ENCODE measurements at places on chromosomes 16 and 17.
A peak's percentile ranks its signal among the peaks of the same experiment; 100 is the strongest.

- DNase-seq, result peak; percentile 86
These were observed 106.3 kb downstream of the SEC14L1 start for GRCh38 chr17:77247048-77247541.

DNA sequence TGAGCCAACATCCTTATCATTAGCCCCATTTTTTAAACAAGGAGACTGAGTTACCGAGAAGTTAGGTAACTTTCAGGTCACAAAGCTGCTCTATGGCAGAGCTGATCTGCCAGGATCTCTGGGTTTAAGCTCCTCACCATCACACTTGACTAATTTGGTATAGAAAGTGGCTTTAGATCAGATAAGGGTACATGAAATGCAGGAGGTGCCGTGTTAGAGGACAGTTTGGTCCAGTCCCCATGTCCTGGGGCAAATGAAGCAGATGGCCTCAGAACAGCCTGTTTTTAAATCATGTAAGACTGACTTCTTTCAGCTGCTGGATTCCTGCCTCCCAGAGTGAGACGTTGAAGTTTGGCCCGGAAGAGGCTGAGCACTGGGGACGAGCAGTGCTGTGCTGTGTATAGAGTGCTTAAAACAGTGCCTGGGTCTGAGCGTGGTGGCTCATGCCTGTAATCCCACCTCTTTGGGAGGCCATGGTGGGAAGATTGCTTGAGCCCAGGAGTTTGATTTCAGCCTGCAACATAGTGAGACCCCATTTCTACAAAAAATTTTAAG, 187.0 kb upstream of the CACNG3 start:
- no peak for DNase-seq

- DNase-seq, result no peak
These were observed 7.3 kb downstream of the ACACA start for GRCh38 chr17:37399265-37399803.

- DNase-seq, result no peak
These were observed 9.7 kb downstream of the RHBDF2 start for GRCh38 chr17:76491271-76492122.

DNA sequence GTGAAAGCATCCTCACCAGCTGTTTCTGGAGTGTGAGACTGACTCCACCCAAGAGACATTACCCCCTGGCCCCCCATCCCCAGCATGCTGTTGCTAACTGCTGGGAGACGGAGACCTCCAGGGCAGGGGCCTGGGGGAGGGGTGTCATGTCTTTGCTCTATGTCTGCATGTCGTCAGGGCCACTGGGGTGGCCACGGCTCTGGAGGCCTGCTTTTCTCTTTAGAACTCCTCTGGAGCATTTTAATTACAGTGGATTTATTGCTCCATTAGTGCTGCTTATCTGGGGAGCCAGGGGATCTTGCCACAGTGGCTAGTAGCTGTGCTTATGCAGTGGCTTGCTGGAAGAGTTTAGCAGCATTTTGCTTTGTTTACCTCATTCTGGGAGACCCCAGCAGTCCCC, 32.3 kb downstream of the CLEC16A start:
- DNase-seq, result no peak

GRCh38 chr16:10387188-10387617, 1.3 kb downstream of the ATF7IP2 start:
- DNase-seq, result no peak

- no peak for DNase-seq
These were observed 211.1 kb upstream of the CHMP6 start for GRCh38 chr17:80780381-80781198.

DNA sequence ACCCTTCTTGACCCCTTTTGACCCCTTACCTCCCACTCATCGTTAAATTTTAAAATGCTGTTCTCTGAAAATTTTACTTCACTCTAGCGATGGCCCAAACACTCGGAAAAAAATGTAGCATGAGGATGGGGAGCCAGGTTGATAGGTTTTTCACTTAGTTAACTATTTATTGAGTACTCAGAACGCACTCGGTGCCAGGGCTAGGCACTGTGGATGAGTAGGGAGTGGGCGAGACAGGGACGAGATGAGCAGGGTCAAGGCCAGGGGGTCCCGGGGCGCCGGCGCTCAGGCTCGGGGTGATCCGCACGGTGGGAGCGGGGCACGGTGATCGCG, 392 bp downstream of the ZSCAN32 start:
- DNase-seq, result no peak

- DNase-seq, result no peak
These were observed 77.7 kb downstream of the XYLT1 start for GRCh38 chr16:17392857-17393692.

GRCh38 chr16:4218202-4218601, 23.7 kb downstream of the SRL start:
- DNase-seq, result no peak

GRCh38 chr16:27387724-27388123, 14.2 kb upstream of the IL21R start:
- no peak for DNase-seq

DNA sequence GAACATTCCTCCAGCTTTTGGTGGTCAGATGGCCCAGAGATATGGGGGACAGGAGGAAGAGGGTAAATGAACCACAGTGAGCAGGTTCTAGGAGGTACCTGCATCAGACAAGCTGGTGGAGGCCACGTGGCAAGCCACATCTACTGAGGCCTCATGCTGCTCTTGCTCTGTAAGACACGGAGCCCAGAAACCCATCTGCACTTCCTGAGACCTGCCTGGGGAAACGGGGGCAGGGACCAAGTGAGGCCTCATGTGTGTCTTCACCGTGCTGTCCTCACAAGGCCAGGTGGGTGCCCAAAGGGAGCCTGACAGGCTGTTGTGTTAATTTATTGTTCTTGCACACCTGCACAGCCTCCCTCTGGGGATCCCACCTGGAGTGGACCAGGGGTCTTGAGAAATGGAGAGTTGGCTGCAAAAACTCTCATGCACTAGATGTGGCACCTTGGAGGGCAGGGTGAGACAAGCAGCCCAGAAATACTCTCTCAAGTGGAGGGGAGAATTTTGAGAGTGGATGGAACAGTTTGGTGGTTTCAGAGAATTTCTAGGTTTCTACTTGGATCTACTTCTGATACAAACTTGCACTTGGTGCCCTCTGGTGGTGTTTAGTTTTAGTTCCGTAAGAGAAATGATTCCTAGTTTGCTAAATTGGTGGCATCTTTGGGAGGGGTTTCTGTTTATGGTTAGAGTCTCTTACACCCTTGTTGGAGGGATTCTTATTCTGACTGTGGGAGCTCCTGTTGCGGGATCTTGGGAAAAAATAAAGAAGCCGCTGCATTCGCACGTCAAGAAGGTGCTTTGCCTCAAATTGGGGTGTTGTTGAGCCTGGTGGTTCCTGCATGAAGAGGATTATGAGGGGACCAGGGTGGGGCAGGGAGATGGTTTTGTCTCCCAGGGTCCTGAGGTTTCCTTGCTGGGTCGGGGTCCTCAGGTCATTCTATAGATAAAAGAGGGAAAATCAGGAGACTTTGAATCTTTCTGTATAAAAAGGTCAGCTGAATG, 47.5 kb downstream of the SLC6A2 start:
- DNase-seq, result peak; percentile 4

DNA sequence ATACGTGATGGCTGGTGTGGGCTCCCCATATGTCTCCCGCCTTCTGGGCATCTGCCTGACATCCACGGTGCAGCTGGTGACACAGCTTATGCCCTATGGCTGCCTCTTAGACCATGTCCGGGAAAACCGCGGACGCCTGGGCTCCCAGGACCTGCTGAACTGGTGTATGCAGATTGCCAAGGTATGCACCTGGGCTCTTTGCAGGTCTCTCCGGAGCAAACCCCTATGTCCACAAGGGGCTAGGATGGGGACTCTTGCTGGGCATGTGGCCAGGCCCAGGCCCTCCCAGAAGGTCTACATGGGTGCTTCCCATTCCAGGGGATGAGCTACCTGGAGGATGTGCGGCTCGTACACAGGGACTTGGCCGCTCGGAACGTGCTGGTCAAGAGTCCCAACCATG, 5.6 kb downstream of the MIEN1 start:
- DNase-seq, result no peak

GRCh38 chr17:72234985-72235384, 114.2 kb downstream of the SOX9 start:
- DNase-seq, result no peak

DNA sequence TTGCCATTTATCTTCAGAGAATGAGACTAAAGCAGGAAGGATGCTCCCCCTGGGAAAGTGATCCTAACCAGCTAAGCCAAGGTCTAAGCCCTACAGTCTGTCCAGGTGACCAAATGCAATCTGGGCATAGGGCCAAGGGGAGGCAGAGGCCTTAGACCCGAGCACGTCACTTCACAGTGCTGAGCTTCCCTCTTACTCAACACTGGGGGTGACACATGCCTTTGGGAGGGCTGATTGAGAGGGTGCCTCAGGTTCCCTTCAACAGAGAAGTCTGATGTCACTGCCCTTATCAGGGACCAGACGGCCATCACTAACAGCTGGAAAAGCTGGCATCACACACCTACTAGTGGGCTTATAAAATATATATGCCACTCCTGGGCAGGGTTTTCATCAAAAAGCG, 4.0 kb downstream of the CIAO2B start:
- no peak for DNase-seq

All from NCI-H146 (cell line).